DMS 273 treated with DMSO at 0.1 percent for 48 hours (cell line): ENCODE measurements at places on chromosomes 12 and 14.
A peak's percentile ranks its signal among the peaks of the same experiment; 100 is the strongest.

GRCh38 chr12:54701940-54702592 lies 53.9 kb upstream of the DCD start:
- DNase-seq: peak; percentile 6

- no peak for DNase-seq
Observed at GRCh38 chr12:67989184-67989920, at the start of gene IFNG-AS1. IFNG-AS1 (plus strand) TSS chr12:67989447.

DNA sequence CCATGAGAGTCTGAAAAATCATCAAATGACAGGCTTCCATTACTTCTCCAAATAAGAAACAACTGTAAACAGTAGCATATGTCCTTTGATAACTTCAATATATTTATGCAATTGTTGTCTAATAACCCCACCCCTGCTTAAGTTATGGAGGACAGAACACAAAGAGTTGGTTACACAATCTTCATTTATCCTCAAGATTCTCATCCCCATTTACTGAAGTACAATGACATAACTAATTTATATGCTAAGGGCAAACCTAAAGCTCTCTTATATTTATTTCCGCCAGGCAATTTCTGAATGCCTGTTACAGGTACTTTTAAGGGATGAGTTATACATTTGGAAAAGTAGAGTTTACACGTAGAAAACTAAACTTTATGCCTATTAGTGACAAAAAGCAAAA lies 12.3 kb downstream of the SCAF11 start:
- no peak for DNase-seq

- no peak for DNase-seq
Observed at GRCh38 chr12:104952816-104953215, 5.3 kb downstream of the SLC41A2 start.

GRCh38 chr12:32089156-32089555 lies 17.5 kb upstream of the BICD1 start:
- DNase-seq: no peak

- no peak for DNase-seq
Observed at GRCh38 chr12:112322882-112323547, 59.2 kb downstream of the HECTD4 start.

DNA sequence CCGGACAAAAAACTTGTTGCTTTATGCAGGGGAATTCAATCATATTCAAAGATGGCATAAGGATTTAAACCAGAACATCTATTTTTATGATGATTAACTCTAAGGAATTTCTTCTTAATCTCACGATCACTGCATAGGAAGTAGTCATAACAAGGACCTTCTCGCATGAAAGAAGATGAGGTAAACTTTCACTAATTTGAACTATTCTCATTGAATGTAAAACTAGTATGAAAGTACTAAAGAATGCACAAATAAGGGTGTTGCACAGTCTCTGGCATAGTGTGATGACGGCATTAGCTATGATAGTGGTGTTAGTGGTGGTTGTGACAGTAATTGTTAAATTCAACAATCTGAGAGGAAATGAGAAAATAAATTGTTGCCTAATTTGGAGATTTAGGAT lies 280.0 kb downstream of the SLC6A15 start:
- DNase-seq: no peak

DNA sequence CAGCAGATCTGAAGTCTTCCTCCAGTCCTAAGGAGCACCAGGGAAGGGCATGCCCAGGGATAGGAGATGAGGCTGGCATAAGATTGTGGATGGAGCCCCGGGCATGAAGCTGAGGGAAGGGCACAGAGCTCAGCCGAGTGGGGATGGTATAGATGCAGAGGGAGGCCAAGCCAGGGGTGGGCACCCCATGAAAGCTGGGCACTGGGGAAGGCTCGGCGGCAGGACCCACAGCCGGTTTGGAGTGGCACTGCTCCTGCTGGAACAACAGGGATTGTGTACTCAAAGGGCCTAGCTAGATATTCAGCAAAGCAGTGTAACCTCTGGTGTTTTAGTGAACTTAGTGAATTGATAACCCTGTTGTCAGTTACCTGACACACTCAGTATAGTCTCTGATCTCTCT lies 117.1 kb downstream of the NTF3 start:
- DNase-seq: no peak

- DNase-seq: no peak
Observed at GRCh38 chr12:54213079-54213478, 24.3 kb upstream of the SMUG1 start.

GRCh38 chr14:38752341-38752740 lies 350.7 kb downstream of the SEC23A start:
- DNase-seq: no peak

DNA sequence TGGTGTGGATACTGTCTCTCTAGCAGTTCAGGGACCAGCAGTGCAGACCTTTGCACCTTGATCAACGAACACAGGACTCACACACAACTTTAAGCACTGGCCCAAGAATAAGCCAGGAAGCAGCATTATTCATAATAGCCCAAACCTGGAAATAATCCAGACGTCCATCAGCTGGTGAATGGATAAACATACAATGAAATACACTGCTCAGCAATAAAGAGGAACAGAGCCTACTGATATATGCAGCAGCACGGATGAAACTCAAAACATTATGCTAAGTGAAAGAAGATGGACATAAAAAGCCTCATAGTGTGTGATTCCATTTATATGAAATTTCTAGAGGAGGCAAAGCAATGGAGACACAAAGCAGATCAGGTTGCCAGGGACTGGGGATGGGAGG lies 303.9 kb upstream of the FKBP4 start:
- DNase-seq: no peak
